ENCODE measurements at places on chromosomes 1 and 21. TPM values are rescaled to one million over a fixed set of nuclear protein-coding genes. Genes with fewer than 3 reads are reported as not detected.

The SYCP1 gene
- total RNA-seq = not detected

DNA sequence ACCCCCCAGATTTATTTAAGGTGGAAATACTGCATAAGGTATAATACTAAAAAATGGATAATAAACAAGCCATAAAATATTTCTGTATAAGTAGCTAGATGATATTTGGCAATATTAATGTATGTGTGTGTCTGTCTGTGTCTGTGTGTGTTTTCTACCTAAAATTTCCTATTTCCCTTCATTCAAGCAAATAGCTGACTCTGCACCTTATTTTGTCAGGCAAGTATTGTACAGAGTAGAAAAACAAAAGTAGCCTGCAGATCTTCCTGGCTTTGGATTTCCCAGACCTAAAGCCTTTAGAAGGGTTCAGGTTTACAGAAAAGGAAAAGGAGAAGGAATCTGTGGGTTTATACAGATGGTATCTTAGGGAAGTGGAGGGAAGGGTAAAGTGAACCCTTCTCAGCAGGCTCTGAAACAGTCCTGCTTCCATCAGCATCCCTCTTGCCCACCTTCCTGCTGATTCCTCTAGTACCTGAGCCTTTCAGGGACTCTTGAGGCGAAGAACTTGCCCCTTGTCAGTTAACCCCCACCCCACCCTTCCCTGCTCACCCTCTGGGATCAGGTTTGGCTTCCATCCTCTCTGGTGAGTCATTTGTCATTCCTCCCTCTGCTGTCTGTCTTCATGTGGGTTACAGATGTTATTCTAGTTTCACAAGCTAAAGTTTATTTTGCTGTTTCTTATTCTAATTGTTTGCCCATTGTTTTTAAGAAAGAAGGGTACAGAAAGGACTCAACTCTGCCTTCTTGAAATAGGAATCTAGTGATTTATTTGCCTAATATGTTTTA is 21.7 kb upstream of the RGS16 start:
- no peak for DNase-seq

- peak; percentile 76 for DNase-seq
These were observed 576 bp downstream of the CCN1 start for GRCh38 chr1:85580872-85581801.

DNA sequence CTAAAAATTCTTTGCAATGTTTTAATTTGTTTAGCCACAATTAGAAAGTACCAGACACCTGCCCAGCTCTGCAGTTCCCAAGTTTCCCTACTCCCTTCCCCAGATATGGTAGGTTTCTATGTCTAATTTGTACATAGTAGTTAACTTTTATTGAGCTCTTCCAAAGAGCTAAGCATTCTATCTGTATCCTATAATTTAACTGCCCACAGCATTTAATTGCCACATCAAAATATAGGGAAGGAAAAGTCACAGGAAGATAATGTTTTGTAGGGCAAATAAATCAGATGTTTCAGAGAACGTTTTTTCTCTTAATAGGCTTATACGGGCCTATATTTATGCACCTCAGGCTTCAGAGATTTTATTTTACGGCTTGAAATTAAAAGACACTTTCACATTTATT is 15.7 kb upstream of the FMO3 start:
- no peak for DNase-seq

DNA sequence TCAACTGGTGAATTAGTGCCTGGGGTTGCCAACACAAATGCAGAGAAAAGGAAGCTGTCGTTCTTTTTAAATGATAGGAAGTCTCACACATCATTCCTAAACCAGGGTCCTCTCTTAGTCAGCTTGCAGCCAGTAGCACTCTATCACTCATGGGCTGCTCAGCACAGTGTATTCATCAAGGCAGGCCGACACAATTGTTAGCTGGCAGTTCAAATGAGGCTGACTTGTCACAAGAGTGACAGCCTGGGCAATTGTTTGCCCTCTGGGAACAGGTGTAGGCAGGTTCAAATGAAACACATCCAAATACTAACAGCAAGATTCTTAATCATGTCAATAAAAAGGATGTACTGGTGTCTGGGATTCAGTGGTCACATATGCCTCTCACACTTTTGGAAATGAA is 76.9 kb downstream of the ERICH3 start:
- DNase-seq = no peak

GRCh38 chr1:158458263-158458662 is 3.4 kb upstream of the OR10K1 start:
- no peak for DNase-seq

DNA sequence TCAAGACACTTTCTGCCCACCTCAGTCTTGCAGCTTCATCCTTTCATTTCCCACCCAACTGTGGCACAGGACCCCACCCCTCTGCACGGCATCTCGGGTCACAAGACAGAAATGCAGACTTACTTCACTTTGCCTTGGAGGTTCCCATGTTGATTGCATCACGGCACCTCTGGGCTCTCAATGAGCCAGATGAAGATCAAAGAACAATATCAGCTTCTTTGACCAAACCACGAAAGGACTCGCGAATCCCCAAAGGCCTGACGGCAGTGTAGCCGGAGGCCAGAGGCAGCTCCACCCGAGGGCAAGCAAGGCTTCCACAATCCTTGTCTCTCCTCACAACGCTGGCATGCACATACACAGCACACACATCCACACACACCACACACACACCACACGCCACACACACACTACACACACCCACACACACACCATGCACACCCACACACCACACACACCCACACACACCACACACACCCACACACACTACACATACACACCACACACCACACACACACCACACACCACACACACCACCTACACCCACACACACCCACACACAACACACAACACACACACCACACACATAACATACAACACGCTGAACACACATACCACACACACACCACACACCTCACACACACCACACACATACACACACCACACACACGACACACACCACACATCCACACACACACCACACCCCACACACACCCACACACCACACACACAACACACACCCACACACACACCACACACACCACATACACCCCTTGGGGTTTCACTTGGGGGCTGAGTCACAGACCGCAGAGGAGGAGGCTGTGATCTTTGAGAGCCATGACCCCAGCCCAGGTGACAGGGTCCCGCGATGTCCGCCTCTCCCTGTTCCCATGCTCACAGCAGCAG is 35.8 kb downstream of the UBASH3A start:
- DNase-seq = no peak

Data from activated naive CD4-positive, alpha-beta T cell treated with anti-CD3 and anti-CD28 coated beads, Interleukin-2, amount 50 U/mL, for 72 hours (primary cell).